ENCODE measurements at places on chromosomes 7 and 10. TPM values are rescaled to one million over a fixed set of nuclear protein-coding genes. Genes with fewer than 3 reads are reported as not detected.

Gene TDRD1
- total RNA-seq, result not detected

Gene CTAGE6
- not detected for total RNA-seq

Gene PAPOLB
- total RNA-seq, result 0.07 TPM

Gene PITX3
- not detected for total RNA-seq

Gene CLRN3
- not detected for total RNA-seq

Gene PLEKHS1
- not detected for total RNA-seq

Gene GTF2IRD1
- total RNA-seq, result 24.2 TPM

Gene SFXN3
- 83.1 TPM for total RNA-seq

Gene MMD2
- not detected for total RNA-seq

Gene POLR2J2
- total RNA-seq, result 21.3 TPM

Gene EVX1
- not detected for total RNA-seq

Gene GHRHR
- not detected for total RNA-seq

Gene NPY4R2
- total RNA-seq, result not detected

Data from endothelial cell of umbilical vein (primary cell).